ENCODE measurements at places on chromosomes 7 and 10.

- no peak for DNase-seq
These were observed 45.8 kb upstream of the TNS3 start for GRCh38 chr7:47627580-47628283.

- DNase-seq, result no peak
These were observed 4.4 kb downstream of the SCART1 start for GRCh38 chr10:133458021-133458709.

- DNase-seq, result no peak
These were observed 79.1 kb downstream of the AASS start for GRCh38 chr7:122064971-122065370.

DNA sequence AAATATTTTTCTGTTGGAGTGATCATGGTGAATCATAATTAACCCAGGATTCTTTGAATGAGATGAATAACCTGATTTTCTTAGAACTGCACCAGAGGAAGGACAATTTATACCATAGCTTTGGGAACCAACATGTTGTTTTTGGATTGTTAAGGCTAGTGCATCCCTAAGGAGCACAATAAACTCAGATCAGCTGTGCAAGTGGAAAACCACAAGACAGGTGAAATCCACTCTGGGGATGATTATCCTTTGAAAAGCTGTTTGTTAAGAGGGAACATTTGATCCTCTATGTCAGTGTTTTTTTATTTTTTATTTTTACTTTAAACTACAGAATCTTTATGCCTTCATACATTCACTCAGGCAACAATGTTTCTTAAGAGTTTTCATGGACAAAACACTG is 232.1 kb upstream of the PCLO start:
- DNase-seq, result no peak

GRCh38 chr7:102304668-102305067 is 18.0 kb downstream of the SH2B2 start:
- no peak for DNase-seq

- peak; percentile 58 for DNase-seq
These were observed 37.7 kb upstream of the IKZF1 start for GRCh38 chr7:50266635-50267386.

- no peak for DNase-seq
These were observed 31.6 kb upstream of the SLC16A12 start for GRCh38 chr10:89566992-89567391.

- DNase-seq, result no peak
These were observed at the start of gene CPXM2 for GRCh38 chr10:123891144-123892071. Gene CPXM2, minus strand, starts transcription at chr10:123891807. Its CDS starts 148 bp downstream, at chr10:123891659.

DNA sequence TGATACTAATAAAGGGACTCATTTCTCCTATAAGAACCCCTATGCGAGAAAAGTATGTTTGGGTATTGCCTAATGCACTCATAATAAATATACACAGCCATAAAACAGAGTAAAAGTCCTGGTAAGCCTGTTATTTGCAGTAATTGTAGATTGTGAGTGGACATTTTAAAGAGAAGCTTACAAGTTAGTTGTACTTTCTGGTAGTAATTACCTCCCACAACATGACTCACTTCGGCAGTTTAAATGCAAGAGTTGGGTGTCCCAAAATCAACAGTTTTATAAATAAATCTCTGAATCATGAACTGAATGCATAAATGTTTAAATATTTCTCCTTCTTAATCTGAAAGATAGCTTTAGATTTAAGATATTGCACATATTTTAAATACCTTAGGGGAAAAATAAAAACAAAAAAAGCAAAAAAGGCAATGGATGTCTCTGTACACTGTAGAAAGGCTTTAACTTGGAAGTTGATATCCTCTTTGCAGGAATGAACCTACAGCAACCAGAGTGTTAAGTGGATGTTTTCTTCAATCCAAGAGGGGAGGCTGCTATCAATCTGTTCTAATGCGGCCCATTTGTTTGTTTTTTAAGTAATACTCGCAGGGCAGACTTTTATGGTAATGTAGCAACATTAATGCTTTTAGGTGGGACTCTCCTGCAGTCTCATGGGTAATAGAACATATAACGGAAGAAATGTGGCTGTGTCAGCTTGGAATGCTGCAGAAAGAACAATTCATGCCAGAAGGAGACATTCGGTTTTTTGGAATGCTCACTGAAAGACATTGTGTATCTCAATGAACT is 57.3 kb upstream of the ZEB1 start:
- no peak for DNase-seq

DNA sequence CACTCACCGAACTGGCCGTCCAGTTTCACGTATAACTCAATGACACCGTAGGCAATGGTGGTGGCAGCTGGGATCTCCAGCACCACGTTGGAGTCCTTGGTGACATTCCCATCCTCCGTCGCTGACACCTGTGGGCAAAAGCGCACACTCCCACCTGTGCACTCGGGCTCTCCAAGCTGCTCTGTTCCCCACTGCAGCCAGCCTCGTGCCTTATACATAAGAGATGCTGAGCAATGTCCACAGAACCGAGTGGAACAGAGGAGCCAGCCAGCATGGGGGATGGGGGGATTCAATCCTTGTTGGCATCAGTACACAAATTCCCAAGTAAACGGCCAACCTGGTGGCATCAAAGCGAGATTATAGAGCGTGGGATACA is 40.0 kb downstream of the GSDME start:
- no peak for DNase-seq

DNA sequence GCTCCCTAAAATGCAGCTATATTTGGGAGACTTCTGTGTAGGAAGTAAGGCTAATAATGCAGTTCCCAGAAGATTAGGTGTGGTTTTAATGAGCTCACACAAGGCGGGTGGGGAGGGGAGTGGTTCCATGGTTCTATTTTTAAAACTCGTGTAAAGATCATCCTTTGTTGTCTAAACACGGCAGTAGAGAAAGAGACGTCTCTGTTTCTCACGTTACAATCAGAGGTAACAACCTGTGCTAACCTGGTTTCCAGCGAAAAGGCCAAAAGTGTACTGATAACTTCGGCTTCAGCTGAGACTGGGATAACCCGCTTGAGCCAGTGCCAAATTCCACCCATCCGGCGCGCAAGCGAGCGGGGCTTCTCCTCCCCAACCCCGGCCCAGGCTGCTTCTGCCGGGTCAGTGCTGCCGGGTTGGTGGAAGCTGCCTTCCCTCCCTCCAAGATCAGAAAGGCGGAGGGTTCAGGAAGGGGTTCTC is 2.5 kb upstream of the MAP3K8 start:
- no peak for DNase-seq

DNA sequence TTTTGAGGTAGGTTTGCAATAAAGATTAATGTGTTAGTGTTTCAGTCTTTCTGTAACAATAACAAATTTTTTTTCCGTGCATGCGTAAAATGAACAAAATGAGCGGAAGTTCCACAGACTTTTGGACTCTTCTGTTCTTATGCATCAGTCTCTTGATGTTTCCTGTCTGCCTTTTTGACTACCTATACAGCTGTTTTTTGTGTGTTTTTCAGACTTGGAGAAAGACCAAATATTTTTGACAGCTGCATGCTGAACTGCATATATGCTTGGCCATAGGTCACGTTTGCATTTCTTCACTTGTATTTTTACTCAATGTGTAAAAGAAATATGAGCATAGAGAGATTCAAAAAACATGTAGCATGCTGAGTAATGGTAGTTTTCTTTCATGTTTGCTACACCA is 119.3 kb downstream of the BBS9 start:
- no peak for DNase-seq

DNA sequence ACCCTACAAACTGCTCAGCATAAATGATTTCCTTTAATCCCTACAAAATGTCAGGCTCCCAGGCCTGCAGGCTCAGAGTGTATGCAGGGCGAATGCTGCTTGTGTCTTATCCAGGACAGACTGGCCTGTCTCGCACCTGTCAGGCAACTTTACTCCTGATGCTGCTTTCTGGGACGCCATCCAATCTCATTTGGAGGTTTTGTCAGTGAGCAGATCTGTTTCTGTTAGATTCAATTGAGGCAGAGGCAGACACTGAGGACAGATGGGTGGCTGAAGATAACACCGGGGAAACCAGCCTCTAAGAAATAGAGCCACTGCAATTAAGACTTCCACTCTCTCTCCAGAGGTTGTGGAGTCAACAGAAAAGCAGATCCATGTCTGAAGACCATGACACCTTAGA is 115.6 kb downstream of the DPP6 start:
- DNase-seq, result no peak

- DNase-seq, result no peak
These were observed 141.7 kb downstream of the EGFR start for GRCh38 chr7:55160539-55160938.

DNA sequence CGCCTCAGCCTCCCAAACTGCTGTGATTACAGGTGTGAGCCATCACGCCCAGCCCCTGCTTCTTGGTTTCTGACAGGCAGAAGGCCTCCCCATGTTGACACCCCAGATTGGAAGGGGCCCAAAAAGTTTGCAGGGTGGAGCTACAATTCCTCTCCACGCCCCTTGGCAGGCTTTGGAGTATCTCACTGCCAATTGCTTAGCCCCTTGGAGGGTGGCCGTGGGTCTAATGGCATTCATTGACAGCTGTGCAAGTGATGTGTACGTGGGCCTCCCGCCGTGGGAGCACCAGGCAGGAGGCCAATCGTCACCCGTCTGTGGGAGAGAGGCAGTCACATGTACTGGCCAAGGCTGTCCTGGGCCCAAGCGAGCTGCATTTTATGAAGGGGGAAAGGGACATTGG is 73.7 kb upstream of the PPIF start:
- DNase-seq, result no peak

DNA sequence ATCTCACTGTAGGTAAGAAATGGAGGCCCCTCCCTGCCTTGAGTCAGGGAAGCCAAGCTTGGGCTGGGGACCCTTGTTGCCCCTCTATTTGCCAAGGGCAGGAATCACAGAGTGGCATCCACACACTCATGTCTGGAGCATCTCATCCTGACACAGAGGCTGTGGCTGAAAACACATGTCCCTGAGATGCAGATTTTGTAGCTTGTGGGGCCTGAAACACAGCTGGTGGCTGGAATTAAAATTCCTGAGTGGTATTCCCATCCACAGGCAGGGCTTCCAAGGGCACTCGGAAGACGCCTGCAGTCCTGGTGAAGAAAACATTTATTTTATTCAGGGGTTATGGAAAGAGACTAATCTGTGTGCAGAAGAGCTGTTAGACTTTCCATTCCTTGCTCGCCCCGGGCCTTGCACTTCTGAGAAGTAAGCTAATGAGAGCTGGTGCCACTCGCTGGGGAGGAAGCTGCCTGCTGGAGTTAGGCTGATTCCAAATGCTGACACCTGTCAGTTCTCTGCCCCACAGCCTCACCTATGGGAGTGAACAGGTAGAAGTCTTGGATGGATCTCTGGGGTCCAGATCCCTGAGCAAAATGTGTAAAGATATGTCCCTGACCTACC is 36.0 kb downstream of the C10orf120 start:
- no peak for DNase-seq

DNA sequence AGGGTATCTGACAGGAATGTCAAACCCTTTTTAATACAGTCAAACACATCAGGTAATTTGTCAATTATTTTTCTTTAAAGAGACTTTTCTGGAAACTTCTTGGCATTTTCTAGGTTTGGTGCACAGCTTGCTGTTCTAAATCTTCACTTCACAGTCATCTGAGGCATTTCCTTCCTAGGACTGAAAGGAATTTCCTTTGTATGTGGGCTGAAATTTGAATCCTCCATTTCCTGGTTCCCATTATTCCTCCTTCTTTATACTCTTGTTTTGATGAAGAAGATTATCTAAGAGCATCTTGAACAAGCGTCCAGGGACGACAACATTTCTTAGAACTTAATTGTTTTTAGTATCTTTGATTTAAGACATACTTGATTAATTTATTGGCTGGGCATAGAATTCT is 24.9 kb downstream of the CALD1 start:
- DNase-seq, result no peak

GRCh38 chr7:114432703-114433102 is 18.1 kb downstream of the FOXP2 start:
- DNase-seq, result no peak

- no peak for DNase-seq
These were observed 7.2 kb upstream of the ADAM22 start for GRCh38 chr7:87926581-87927461.

DNA sequence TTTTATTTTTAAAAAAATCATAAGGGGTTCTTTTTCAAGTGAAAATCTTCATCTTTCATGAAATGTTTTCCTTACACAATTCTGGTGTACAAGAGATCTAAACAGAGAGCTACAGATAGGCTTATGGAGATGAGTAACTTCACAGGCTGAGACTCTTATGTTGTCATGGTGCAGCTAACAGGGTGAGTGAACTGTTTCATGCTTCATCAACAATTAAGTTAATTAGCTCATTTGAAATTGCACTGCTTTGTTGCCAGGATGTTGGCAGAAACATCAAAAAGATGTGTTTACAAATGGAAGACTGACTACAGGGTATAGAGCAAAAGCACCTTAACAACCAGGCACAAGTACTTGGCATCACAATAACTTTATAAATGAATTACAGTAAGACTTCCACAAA is 230.8 kb downstream of the FOXP2 start:
- no peak for DNase-seq

- no peak for DNase-seq
These were observed 75.3 kb upstream of the AGBL3 start for GRCh38 chr7:134910968-134911367.

GRCh38 chr10:119029613-119030420 is at the start of gene NANOS1:
Gene NANOS1, plus strand, starts transcription at chr10:119029714. Its CDS starts 88 bp downstream, at chr10:119029802.
- DNase-seq, result no peak

- no peak for DNase-seq
These were observed 34.5 kb upstream of the GSAP start for GRCh38 chr7:77450613-77451012.

- no peak for DNase-seq
These were observed 51.3 kb downstream of the WNT2 start for GRCh38 chr7:117271566-117271965.

DNA sequence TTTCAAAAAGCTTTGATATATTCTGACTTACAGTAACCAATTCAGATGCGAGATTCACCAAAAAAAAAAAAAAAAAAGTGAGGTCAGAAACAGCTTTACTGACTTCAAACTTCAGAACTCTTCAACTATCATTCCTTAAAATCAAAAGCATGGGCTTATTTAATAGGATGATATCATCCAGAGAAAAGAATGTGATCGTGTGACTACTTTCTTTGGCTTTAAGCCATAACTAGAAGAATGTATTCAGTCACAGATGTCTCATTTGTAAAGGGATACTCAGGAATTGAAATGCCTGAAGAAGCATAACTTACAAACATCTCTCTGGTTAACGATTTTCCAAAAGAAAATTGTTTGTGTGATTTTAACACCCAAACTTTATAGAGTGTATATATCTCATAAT is 11.5 kb downstream of the TPK1 start:
- DNase-seq, result no peak

- DNase-seq, result no peak
These were observed 789 bp downstream of the TCF7L2 start for GRCh38 chr10:112950714-112951358.

DNA sequence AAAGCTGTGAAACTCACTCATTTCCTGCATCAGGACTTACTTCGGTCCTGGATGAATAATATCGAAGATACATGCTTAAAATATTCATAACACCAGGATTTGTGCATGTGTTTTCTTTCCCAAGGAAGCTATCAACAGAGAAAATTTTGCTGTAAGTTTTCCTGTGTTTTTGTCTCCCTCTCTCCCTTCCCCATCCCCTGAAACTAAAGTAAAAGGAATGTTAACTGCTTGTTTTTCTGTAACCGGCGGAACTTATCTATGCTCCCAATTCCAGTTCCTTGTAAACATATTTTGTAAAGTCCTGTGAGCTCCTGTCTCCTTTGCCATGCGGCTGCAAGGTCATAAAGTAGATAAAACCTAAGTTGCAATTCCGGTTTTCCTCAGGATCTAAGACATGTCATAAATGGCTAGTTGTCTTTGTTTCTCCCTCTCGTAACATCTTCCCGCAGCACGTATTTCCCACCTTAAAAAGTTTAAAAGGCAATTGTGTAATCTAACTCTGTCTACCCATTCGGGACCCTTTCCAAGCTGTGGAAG is 79.0 kb upstream of the POM121L12 start:
- DNase-seq, result no peak
